ENCODE measurements at places on chromosomes 1 and 21.

GRCh38 chr21:18467715-18468114 lies 64.1 kb upstream of the TMPRSS15 start:
- DNase-seq, result no peak

- DNase-seq, result peak; percentile 70
Observed at GRCh38 chr1:160711602-160712311, at the start of gene CD48. Gene CD48, minus strand, starts transcription at chr1:160711822. Its CDS starts 59 bp downstream, at chr1:160711763.

GRCh38 chr1:218677026-218677425 lies 331.9 kb downstream of the TGFB2 start:
- DNase-seq, result no peak

- no peak for DNase-seq
Observed at GRCh38 chr1:239306426-239306825, 79.9 kb upstream of the CHRM3 start.

- DNase-seq, result no peak
Observed at GRCh38 chr1:81225789-81226602, 574.7 kb upstream of the ADGRL2 start.

- DNase-seq, result peak; percentile 80
Observed at GRCh38 chr1:183590244-183591191, at the start of gene NCF2. Gene NCF2, minus strand, starts transcription at chr1:183590459. Its CDS starts 130 bp downstream, at chr1:183590329.

All from activated naive CD4-positive, alpha-beta T cell treated with anti-CD3 and anti-CD28 coated beads for 36 hours (primary cell).